ENCODE measurements at places on chromosomes 11 and 22.

GRCh38 chr22:41260871-41261270, 20.1 kb upstream of the CHADL start:
- H3K4me3 ChIP-seq, result no peak overlapping the region
- no peak for DNase-seq
- no peak overlapping the region for H3K27ac ChIP-seq

- DNase-seq, result no peak
- H3K36me3 ChIP-seq, result no peaks in the 10 kb centered on the region
- H3K27me3 ChIP-seq, result no peaks in the 10 kb centered on the region
Measured at GRCh38 chr11:122879785-122880184, 2.8 kb upstream of the JHY start.

- H3K27me3 ChIP-seq, result no peaks in the 10 kb centered on the region
- H3K4me1 ChIP-seq, result no peaks in the 10 kb centered on the region
- H3K27ac ChIP-seq, result no peak overlapping the region
- no peaks in the 10 kb centered on the region for H3K36me3 ChIP-seq
- no peak for DNase-seq
Measured at GRCh38 chr11:11983427-11983826, 25.0 kb downstream of the DKK3 start.

- no peaks in the 10 kb centered on the region for H3K36me3 ChIP-seq
- H3K27me3 ChIP-seq, result no peaks in the 10 kb centered on the region
- H3K4me1 ChIP-seq, result no peaks in the 10 kb centered on the region
- DNase-seq, result no peak
- H3K27ac ChIP-seq, result no peak overlapping the region
- no peak overlapping the region for H3K4me3 ChIP-seq
Measured at GRCh38 chr11:92099183-92099582, 125.4 kb upstream of the FAT3 start.

GRCh38 chr22:45425101-45425500, 11.6 kb downstream of the RIBC2 start:
- no peaks in the 10 kb centered on the region for H3K36me3 ChIP-seq
- peaks cover 2% of the 10 kb centered on the region for H3K4me1 ChIP-seq
- H3K27me3 ChIP-seq, result no peaks in the 10 kb centered on the region
- no peak overlapping the region for H3K27ac ChIP-seq

DNA sequence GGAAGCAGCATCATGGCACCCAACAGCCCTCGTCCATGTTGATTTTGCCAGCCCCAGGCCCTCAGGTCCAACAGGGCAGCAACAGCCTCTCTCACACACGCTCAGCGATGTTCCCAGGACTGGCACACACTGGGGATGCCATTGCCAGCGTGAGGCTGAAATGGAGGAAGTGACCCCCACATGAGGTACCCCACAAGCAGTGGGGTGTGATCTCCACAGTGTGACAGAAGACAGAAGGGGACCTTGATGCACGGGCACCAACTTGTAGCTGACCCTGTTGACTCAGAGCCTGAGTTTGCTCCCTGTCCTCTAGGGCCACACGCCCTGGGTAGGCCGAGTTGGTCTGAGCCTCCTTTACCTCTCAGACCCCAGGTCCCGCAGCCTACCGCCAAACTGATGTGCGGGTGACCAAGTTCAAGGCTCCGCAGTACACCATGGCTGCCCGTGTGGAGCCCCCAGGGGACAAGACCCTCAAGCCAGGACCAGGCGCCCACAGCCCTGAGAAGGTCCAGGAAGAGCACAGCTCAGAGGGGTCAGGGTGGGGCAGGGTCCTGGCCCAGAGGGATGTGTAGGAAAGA, 6.2 kb downstream of the SCGB1C1 start:
- DNase-seq, result peak; percentile 16
- no peak overlapping the region for H3K27ac ChIP-seq
- peaks cover 26% of the 10 kb centered on the region for H3K4me1 ChIP-seq
- H3K36me3 ChIP-seq, result peaks cover 16% of the 10 kb centered on the region

DNA sequence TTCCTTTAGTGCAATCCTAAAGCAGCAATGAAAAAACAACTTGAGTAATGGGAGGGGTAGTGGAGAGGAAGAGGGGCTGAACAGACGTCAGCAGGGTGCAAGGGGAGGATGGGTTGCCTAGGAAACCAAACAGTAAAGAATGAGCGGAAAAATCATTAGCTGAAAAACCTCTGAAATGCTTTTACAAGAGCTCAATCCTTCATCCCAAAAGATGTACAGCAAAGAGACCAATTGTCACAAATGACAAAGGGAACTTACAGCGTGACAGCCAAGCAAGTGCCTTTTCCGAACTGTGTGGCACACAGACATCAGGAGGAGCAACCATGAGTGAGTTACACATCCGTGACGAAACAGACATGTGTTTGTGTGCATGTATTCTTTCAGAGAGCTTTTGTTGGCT, 104.6 kb downstream of the SIK3 start:
- H3K27me3 ChIP-seq, result no peaks in the 10 kb centered on the region
- DNase-seq, result peak; percentile 4
- H3K4me1 ChIP-seq, result peaks cover 34% of the 10 kb centered on the region

GRCh38 chr11:20360650-20361049, 2.9 kb upstream of the HTATIP2 start:
- no peak for DNase-seq
- peak overlapping the region; percentile 27 for H3K27ac ChIP-seq
- H3K36me3 ChIP-seq, result no peaks in the 10 kb centered on the region
- peaks cover 43% of the 10 kb centered on the region for H3K4me1 ChIP-seq
- no peaks in the 10 kb centered on the region for H3K27me3 ChIP-seq

DNA sequence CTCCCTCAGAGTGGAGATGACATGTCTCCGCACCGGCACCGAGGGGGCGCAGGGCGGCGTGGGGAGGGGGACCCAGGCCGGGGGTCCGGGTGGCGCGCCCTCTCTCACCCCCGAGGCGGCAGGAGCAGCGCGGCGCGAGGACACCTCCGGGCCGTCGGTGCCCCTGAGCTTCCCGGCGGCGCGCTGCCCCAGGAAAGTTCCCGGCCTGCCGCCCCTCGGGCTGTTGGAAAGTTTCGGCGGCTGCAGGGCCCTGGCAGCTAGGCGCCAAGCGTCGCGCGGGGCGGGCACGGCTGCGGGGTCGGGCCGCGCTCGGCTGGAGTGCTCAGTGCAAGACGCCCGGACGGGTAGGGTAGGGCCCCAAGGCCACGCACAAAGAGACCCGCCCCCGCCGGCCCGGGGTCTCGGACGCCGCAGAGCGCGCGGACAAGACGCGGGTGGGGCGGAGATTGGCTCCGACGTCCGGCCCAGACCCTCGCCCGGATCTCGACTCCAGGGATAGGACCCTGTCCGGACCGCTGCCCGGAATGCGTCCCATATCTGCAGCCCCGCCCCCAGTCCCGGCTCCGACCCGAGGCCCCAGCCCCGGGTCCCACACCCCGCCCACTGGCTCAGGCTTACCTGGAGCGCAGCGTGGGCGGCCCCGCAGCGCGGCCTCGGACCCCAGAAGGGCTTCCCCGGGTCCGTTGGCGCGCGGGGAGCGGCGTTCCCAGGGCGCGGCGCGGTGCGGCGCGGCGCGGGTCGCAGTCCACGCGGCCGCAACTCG, 471 bp downstream of the ARVCF start:
- no peak overlapping the region for H3K27ac ChIP-seq
- H3K4me1 ChIP-seq, result peaks cover 27% of the 10 kb centered on the region
- H3K4me3 ChIP-seq, result peak overlapping the region; percentile 55
- H3K27me3 ChIP-seq, result peaks cover 3% of the 10 kb centered on the region
- H3K36me3 ChIP-seq, result no peaks in the 10 kb centered on the region
- no peak for DNase-seq

DNA sequence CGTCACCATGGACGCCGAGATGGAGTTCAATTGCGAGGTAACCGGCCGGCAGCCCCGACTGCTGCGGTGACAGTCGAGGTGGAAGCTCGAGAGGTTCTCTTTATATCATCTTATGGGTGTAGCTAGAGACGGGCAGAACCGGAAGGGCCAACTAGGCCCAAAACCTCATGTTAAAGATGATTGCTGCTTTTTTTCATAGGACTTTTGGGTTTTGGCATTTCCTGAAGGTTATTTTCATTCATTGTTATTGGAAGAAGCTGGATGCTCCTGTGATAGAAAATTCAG, 585 bp downstream of the NF2 start:
- H3K27me3 ChIP-seq, result no peaks in the 10 kb centered on the region
- peaks cover 33% of the 10 kb centered on the region for H3K4me1 ChIP-seq
- H3K4me3 ChIP-seq, result peak overlapping the region; percentile 82
- H3K27ac ChIP-seq, result peak overlapping the region; percentile 44
- no peak for DNase-seq

DNA sequence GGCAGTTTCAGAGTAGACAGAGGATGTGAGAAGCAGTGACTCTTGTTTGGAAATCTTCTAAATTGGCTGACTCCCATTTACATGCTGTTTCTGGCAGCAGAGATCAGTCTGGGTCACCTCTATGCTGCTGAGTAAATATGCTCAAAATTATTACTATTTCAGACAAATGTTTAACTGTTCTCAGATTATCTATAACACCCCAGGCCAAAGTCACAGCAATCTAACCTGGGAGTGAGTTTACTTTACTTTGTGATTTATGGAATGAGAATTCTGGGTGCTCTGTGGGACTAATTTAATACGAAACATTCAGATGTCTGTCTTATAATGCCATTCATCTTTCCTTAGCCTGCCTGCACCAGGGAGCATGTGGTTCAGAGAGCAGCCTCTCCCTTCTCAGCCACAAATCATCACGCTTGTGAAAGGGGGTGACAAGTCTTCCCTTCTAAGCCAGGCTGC, 282.5 kb upstream of the MPPED2 start:
- H3K27me3 ChIP-seq, result no peaks in the 10 kb centered on the region
- DNase-seq, result no peak
- no peak overlapping the region for H3K4me3 ChIP-seq
- H3K27ac ChIP-seq, result no peak overlapping the region
- no peaks in the 10 kb centered on the region for H3K4me1 ChIP-seq
- H3K36me3 ChIP-seq, result no peaks in the 10 kb centered on the region

DNA sequence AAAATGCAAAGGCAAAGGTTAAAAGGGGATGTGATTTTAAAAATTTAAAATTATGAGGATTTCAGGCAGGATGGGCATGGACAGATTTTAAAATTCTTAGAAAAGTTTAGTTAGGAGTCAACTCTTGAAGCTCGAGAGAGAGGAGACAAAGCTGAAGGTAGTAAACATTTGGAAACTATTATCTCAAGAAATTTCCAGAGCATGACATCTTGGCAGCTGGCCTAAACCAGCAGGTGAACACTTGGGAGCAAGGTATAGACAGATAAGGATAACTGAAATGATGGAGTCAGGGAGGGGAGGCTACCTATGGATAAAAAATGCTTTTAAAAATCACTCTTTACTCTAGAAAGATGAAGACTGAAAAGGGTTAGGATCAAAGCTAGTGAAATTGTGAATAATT, 13.7 kb downstream of the POU2AF3 start:
- H3K27me3 ChIP-seq, result no peaks in the 10 kb centered on the region
- no peak overlapping the region for H3K27ac ChIP-seq
- no peaks in the 10 kb centered on the region for H3K4me1 ChIP-seq
- no peak for DNase-seq

- H3K27ac ChIP-seq, result no peak overlapping the region
- H3K4me3 ChIP-seq, result no peak overlapping the region
- no peaks in the 10 kb centered on the region for H3K4me1 ChIP-seq
- H3K36me3 ChIP-seq, result no peaks in the 10 kb centered on the region
Measured at GRCh38 chr11:117610901-117611300, 186.1 kb downstream of the DSCAML1 start.

DNA sequence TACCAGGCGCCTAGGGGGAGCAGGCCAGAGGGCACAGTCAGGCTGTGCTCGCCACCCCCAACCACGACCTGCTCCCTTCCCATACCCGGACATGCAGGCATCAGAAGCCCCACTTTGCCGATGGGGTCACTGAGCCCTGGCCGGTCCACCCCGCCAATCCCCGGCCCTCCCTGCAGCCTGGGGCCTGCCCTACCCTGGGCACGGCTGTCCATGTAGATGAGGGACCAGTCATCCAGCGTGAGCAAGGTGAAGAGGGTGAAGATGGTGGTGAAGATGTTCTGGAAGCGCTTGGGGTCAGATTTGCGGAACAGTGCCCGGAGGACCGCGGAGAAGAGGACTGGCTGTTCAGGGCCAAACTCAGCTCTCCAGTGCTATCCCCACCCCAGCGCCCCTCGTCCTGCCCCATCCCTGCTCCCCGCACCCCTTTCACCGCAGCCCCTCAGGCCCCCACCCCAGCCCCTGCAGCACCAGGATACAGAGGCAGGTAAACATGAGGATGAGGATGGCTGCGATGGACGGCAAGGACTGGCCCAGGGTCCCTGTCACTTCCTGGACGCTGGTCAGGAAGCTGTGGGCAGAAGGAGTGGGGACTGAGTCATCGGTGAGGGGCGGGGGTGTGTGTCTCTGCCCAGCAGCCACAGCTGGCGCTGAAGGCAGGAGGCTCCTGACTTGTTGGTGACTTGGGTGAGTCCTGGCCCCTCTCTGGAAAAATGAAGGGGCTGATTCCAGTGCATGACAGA, 5.5 kb downstream of the CATSPER1 start:
- H3K27me3 ChIP-seq, result no peaks in the 10 kb centered on the region
- no peak overlapping the region for H3K27ac ChIP-seq
- no peaks in the 10 kb centered on the region for H3K36me3 ChIP-seq
- H3K4me3 ChIP-seq, result no peak overlapping the region

DNA sequence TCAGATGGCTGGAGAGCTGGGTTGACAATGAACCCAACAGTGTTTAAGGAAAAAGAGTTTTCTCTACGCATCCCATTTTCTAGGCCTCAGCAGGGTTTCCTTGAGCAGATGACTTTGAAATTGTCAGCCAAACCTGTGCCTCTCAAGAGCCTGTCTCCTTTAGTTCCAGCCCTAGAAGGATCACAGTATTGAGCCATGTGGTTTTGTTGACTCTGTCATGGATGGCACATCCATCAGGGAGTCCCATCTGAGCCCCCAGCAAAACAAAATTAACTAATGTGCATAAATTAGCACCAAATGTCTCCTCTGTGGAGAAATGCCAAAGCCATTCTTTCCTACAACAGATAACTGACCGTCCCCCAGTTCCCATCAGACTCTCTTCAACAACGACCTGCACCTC, 103.8 kb upstream of the BLID start:
- H3K27me3 ChIP-seq, result no peaks in the 10 kb centered on the region
- no peak overlapping the region for H3K27ac ChIP-seq
- H3K4me3 ChIP-seq, result no peak overlapping the region
- H3K4me1 ChIP-seq, result no peaks in the 10 kb centered on the region
- no peaks in the 10 kb centered on the region for H3K36me3 ChIP-seq
